Right atrium auricular region (tissue), 2 donors: ENCODE measurements at places on chromosomes 2 and 18.

- no peak for DNase-seq
These were observed 125.6 kb upstream of the MYT1L start for GRCh38 chr2:2456721-2457120.

DNA sequence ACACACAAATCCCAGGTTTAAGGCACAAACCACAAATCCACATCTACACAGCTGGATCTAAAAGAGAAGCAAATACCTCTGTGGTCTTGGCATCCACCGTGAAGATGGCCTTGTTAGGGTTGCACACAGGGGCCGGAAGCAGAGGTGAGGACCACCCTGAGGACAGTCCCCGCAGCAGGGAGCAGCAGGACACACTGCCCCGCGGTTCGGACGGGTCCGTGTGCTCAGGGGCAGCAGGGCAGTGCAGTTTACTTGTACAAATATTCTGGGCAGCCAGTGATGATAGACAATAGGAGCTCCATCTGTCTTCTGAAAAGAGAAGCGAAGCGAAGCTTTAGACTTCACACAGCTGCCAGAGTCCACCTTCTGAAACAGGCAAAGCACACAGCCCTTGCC is 8.8 kb downstream of the PASK start:
- DNase-seq: no peak

GRCh38 chr2:65488527-65488926 is 56.1 kb upstream of the SPRED2 start:
- no peak for DNase-seq

- no peak for DNase-seq
These were observed 204.6 kb downstream of the EIPR1 start for GRCh38 chr2:3173031-3173430.

- no peak for DNase-seq
These were observed 102.8 kb upstream of the UBXN4 start for GRCh38 chr2:135638825-135639224.

GRCh38 chr18:70382017-70382416 is 93.2 kb downstream of the SOCS6 start:
- DNase-seq: no peak

DNA sequence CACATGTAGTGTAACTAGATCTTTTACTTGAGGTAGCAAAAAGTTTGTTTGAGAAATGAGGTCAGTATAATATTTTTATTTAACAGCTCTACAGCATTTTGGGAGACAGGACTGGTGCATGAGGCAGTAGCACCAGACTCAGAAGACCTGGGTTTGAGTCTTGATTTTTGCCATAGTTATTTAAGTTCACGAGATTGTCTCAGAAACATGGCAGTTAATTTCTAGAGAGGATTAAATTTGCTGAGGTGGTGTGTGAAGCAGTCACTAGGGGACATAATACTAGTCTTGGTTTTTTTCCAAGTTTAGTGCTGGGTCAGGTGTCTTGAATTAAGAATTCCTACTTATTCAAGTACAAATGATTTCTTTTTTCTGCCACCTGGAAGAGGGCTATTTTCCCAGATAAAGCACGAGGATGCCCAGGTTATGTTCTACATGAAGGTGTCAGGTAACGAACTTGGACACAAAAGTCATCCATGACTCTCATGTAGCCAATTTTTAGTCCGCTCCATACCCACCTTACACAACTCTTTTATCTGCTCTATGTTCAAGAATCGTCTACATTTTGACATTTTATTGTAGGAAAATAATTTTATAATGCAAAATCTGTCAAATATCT is 1.4 kb downstream of the MARCHF7 start:
- no peak for DNase-seq
